ENCODE measurements at places on chromosomes 11 and 22. TPM values are rescaled to one million over a fixed set of nuclear protein-coding genes. Genes with fewer than 3 reads are reported as not detected.

DNA sequence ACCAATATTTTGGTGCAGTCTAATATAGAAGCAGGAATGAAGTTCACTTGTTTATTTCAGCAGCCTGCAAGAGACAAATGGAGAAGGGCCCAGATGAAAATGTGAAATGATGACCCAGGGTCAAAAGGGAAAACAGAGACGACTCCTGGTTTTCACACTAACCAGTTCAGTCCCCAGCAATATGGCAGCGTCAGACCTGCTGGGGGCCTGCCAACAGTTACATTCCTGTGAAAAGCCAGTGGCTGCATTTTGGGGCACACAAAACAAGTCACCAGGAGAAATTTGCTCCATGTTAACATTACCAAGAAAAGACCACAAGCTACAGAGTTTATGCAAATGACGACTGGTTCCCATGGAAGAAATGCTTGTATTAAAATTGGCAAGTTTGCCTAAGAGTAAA is 80.2 kb downstream of the CCDC34 start:
- H3K27ac ChIP-seq, result no peak overlapping the region
- peak; percentile 22 for DNase-seq
- H3K4me3 ChIP-seq, result no peak overlapping the region
- H3K36me3 ChIP-seq, result no peaks in the 10 kb centered on the region

DNA sequence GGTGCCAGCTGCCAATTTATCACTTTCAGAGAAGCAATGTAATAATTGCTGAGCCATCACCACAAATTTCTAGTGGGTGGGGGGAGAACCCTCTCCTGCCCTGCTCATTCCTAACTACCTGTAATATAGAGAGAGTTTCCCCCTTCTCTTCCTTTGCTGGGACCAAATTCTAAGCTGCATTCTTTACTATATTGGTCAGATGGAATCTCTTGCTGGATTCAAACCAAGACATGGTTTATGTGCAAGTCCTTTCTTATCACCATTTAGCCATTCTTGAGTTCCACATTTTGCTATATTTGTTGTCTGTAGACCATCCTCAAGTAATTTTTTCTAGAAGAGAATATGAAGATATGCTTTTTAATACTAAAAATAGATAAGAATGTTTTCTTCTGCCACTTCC is 452.1 kb downstream of the MN1 start:
- H3K27ac ChIP-seq, result no peak overlapping the region
- no peaks in the 10 kb centered on the region for H3K27me3 ChIP-seq
- H3K4me3 ChIP-seq, result no peak overlapping the region

- DNase-seq, result no peak
- peaks cover 68% of the 10 kb centered on the region for H3K36me3 ChIP-seq
- H3K27me3 ChIP-seq, result no peaks in the 10 kb centered on the region
Measured at GRCh38 chr22:17867160-17867785, 93.0 kb upstream of the BID start.

GRCh38 chr11:117170210-117170609 is 8.3 kb upstream of the SIDT2 start:
- H3K27me3 ChIP-seq, result no peaks in the 10 kb centered on the region
- no peak for DNase-seq
- peaks cover 19% of the 10 kb centered on the region for H3K36me3 ChIP-seq
- no peak overlapping the region for H3K27ac ChIP-seq

The CELSR1 gene
- 5.6 TPM for total RNA-seq

The KCNQ1 gene
- 0.83 TPM for total RNA-seq

- no peak for DNase-seq
- no peak overlapping the region for H3K27ac ChIP-seq
- H3K36me3 ChIP-seq, result peaks cover 3% of the 10 kb centered on the region
- no peaks in the 10 kb centered on the region for H3K27me3 ChIP-seq
- H3K4me3 ChIP-seq, result no peak overlapping the region
Measured at GRCh38 chr11:46724088-46724487, 5.1 kb downstream of the F2 start.

The NPAT gene
- total RNA-seq, result 17.9 TPM

GRCh38 chr22:33666279-33666960 is 253.9 kb downstream of the LARGE1 start:
- H3K4me3 ChIP-seq, result no peak overlapping the region
- peaks cover 11% of the 10 kb centered on the region for H3K4me1 ChIP-seq
- H3K27me3 ChIP-seq, result no peaks in the 10 kb centered on the region
- no peak for DNase-seq

The TEX54 gene
- total RNA-seq, result not detected

The DLG2 gene
- 111 TPM for total RNA-seq

DNA sequence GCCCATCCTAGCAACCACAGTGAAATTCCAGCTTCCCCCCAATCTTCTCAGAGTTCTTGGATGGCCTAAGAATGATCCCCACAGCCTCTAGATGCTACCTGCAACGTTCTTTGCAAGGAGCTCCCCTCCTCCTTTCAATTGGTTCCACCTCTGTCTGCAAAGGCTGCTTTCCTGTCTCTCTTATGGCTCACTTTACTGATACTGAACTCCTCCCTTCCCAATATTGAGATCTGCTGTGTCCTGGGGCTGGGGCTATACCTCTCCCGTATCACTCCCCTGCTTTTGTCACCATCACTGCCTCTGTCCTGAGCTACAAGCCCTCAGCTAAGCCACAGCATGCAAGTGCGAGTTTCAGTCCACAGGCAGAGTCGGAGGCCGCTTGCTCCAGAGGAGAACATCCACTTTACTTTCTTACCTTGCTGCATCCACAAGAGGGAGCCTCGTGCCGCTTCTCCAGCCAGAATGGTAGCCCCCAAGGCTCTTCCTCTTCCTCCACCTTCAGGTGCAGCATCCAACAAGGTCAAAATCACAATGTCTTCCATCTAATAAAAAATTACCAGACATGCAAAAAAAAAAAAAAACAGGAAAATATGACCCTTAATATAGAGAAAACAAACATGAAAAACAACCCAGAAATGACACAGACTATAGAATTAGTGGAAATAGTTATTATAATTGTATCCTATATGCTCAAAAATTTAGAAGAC is 48.6 kb upstream of the TMEM45B start:
- no peaks in the 10 kb centered on the region for H3K36me3 ChIP-seq
- DNase-seq, result no peak
- no peak overlapping the region for H3K27ac ChIP-seq
- H3K4me3 ChIP-seq, result no peak overlapping the region
- H3K4me1 ChIP-seq, result no peaks in the 10 kb centered on the region

DNA sequence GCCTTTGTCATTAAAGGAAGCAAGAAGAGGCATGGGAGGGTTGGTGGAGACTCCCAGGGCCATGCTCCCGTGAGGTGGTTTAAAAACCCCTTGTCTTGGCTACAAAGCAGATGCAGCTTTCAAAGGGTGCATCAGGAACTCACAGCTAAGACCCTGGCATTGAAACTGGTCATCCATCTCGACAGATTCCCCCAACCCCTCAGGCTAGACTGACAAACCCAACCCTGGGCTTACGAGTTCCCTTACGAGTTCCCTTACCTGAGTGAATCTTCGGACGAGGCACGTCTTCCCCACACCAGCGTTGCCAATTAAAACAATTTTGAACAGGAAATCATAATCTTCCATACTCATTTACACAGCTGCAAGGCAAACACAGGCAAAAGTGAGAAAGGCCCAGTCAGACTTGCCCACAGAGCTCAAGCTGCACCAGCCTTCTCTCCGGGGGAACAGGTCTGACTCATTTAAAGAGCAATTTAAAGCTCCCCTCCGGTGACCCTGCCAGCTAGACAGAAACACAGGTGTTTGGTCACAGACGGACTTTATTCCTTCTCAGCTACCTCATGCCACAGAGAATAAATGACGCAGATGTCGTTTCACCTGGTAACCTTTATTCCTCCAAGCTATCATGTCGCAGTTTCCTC is 74.6 kb downstream of the RAB30 start:
- H3K4me3 ChIP-seq, result no peak overlapping the region
- H3K27me3 ChIP-seq, result no peaks in the 10 kb centered on the region
- no peaks in the 10 kb centered on the region for H3K4me1 ChIP-seq
- H3K27ac ChIP-seq, result no peak overlapping the region
- DNase-seq, result no peak

- H3K4me1 ChIP-seq, result peaks cover 2% of the 10 kb centered on the region
- no peaks in the 10 kb centered on the region for H3K27me3 ChIP-seq
- no peaks in the 10 kb centered on the region for H3K36me3 ChIP-seq
- H3K4me3 ChIP-seq, result no peak overlapping the region
Measured at GRCh38 chr11:133742353-133742752, 103.0 kb downstream of the SPATA19 start.

- H3K36me3 ChIP-seq, result peaks cover 9% of the 10 kb centered on the region
- no peak for DNase-seq
- H3K27me3 ChIP-seq, result no peaks in the 10 kb centered on the region
- no peak overlapping the region for H3K4me3 ChIP-seq
- H3K4me1 ChIP-seq, result no peaks in the 10 kb centered on the region
- H3K27ac ChIP-seq, result no peak overlapping the region
Measured at GRCh38 chr11:72885749-72886609, 71.8 kb downstream of the ATG16L2 start.

GRCh38 chr11:12413141-12414052 is 36.0 kb downstream of the PARVA start:
- DNase-seq, result no peak
- H3K27me3 ChIP-seq, result no peaks in the 10 kb centered on the region
- no peak overlapping the region for H3K4me3 ChIP-seq

GRCh38 chr22:16783930-16784354 is 41.3 kb downstream of the XKR3 start:
- no peak overlapping the region for H3K4me3 ChIP-seq
- H3K27ac ChIP-seq, result no peak overlapping the region
- no peaks in the 10 kb centered on the region for H3K36me3 ChIP-seq
- H3K27me3 ChIP-seq, result no peaks in the 10 kb centered on the region
- no peaks in the 10 kb centered on the region for H3K4me1 ChIP-seq

The GAL3ST3 gene
- total RNA-seq, result 5.8 TPM

- peaks cover 2% of the 10 kb centered on the region for H3K27me3 ChIP-seq
- no peaks in the 10 kb centered on the region for H3K36me3 ChIP-seq
- H3K4me1 ChIP-seq, result no peaks in the 10 kb centered on the region
- H3K27ac ChIP-seq, result no peak overlapping the region
- H3K4me3 ChIP-seq, result no peak overlapping the region
- DNase-seq, result no peak
Measured at GRCh38 chr11:116400081-116400480, 372.7 kb downstream of the BUD13 start.

The FGF4 gene
- not detected for total RNA-seq

The FUT4 gene
- 5.6 TPM for total RNA-seq

DNA sequence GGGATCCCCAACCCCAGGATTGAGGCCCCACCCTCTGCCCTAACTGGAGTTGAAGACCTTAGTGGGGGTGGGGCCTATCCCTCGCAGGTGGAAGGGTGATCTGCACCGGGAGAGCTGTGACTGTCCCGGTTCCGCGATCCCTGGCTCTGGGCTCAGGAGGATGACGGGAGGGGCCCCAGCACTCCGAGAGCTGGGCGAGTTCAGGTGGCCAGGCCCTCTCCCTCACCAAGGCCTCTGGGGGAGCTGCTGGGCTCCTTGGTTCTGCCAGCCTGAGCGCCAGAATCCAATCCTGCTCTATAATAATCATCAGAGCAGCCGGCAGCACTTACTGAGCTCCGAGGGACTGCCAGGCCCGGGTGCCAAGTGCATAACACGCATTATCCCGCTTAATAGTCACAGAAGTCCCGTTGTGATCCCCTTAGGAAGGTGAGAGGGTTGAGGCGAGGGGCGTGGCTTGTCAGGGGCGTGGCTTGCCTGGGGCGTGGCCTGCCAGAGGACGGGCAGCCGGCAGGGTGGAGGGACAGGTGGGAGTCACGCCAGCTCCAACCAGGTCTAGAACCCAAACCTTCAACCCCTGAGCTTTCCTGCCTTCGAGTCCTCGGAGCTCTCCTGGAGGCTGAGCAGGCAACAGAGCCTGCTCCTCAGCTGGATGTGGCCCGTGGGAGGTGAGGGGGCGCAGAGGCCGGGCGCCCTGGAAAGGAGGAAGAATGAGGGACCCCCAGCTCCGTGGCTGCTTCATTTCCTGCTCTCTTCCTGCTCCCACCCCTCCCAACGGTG is 7.3 kb upstream of the SYT7 start:
- no peaks in the 10 kb centered on the region for H3K36me3 ChIP-seq
- DNase-seq, result peak; percentile 39
- H3K4me3 ChIP-seq, result peak overlapping the region; percentile 19
- H3K27me3 ChIP-seq, result peaks cover 20% of the 10 kb centered on the region
- no peak overlapping the region for H3K27ac ChIP-seq

DNA sequence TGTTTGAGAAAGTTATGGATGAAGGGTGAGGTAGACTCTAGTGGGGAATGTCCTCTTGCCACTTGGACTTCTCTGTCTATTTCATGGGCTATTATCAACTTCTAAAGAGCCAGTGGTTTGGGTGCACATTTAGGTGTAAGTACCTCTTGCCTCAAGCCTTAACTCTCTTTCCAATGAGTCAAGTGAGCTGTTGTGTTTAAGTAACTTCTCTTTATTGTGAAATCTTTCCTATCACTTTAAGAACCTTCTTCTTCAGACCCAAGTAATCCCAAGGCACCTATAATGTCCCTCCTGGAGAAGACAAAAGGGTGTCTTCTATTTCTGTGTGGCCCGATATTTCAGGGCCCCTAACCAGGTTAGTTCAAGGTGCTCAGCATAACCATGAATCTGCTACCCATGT is 90.5 kb upstream of the VPREB1 start:
- no peak overlapping the region for H3K4me3 ChIP-seq
- peaks cover 15% of the 10 kb centered on the region for H3K27me3 ChIP-seq
- no peak overlapping the region for H3K27ac ChIP-seq
- H3K4me1 ChIP-seq, result no peaks in the 10 kb centered on the region
- no peak for DNase-seq
- no peaks in the 10 kb centered on the region for H3K36me3 ChIP-seq

DNA sequence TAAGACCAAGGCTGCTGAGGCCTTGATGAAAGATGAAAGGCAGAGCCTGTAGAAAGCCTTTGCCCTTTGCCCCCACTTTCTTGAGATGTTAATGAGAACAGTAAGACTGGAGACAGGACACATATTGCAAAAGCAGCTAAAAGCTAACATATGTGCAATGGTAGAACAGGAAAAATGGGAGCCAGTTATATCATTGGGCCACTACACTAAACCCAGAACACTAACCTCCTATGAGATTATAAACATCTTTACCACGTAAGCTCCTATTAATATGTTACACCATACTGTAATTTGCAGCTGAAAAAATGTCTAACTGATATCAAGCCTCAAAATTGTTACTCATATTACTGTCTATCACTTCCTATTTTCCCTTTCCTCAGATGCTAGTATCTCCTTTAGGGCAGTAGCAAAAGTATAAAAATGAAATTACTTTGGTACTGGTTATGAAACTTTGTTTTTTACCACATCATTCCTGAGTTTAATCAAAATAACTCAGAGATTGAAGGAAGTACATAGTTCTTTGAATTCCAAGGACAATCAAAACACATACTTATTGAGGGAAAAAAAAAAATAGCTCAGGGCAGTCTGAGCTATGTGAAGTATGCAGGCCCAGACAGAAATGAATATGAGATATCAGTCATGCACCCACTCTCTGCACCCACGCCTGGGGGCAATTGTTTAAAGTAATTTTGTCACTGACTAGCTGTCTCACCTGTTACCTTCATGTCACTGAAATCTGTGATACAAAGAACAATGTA is 9.1 kb downstream of the HPS5 start:
- H3K4me1 ChIP-seq, result no peaks in the 10 kb centered on the region
- DNase-seq, result no peak
- H3K27ac ChIP-seq, result peak overlapping the region; percentile 61

The PKDREJ gene
- 0.06 TPM for total RNA-seq

Measured in spinal cord (tissue), 10 donors.